Smooth muscle cell of the pulmonary artery (primary cell): ENCODE measurements at places on chromosomes 7 and 10. TPM values are rescaled to one million over a fixed set of nuclear protein-coding genes. Genes with fewer than 3 reads are reported as not detected.

Gene AKR1B15
- 0.07 TPM in 1 of 2 replicates, not detected in the other for total RNA-seq

Gene EN2
- total RNA-seq = not detected in 2 replicates

Gene ZNF804B
- total RNA-seq = not detected in 2 replicates

Gene EPHB6
- total RNA-seq = 1.7 and 18.4 TPM in 2 replicates

Gene ZNF438
- 3.1 TPM in 2 replicates for total RNA-seq
